ENCODE measurements at places on chromosomes 13 and 19.

DNA sequence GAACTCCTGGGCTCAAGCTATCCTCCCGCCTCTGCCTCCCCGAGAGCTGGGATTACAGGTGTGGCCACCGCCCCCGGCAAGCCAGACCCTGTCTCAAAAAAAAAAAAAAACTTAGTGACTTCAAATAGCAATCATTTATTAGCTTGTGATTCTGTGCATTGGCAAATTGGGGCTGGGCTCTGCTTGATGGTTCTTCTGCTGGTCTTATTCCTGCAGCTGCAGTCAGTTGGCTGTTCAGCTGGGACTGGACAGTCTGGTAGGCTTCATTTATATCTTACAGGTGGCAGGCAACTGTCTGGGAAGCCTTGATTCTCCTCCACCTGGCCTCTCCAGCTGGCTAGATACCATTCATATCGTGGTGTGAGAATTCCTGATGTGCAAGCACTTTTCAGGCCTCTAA is 7.4 kb downstream of the DHDH start:
- no peak for DNase-seq

GRCh38 chr19:42683917-42684513 is 56.3 kb downstream of the PSG3 start:
- DNase-seq, result no peak

DNA sequence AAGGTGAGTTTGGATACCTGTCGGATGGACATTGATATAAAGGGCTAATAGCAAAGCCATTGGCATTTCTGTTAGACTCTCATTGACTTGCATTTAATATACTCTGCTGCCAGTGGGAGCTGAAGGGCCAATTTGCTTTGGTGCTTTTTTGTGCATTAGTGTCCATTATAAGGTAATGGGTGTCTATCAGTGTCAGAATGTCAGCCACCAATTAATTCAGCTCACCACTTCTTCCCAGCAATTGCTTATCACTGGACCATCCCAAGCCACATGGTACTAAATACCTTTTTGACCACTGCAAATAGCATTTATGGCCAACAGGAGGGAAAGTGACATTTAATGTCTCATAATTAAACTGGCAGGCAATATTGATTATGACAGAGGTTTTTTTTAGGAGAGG is 317.8 kb downstream of the TEX29 start:
- DNase-seq, result no peak

DNA sequence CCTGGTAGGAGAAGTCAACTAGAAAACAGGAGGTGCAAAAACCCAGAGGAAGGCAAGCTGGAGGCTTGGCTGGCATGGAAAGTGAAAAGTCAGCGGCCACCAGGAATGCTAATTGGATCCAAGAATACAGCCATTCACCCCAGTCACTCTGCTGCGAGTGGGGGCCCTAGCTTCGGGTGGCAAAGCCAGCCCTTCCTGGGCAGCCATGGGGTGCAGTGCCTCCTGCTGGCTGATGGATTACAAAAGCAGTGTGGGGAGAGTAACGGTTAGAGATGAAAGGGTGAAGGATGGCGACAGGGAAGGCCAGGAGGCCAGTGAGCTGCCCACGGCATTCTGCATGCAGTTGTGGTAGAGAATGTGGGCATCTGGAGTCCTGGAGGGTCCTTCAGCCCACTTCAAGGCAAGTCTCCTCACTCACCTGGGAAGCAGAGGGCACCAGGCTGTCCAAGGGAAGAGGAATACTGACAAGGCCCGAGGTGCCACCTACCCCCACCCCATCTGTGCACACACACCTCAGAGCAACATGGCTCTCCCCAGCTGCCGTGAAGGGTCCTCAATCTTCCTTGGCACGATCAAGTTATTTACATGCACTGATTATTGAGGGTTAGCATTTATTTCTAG is 20.3 kb upstream of the EPHX3 start:
- DNase-seq, result peak; percentile 40

GRCh38 chr13:24745861-24746617 is 17.9 kb upstream of the RNF17 start:
- no peak for DNase-seq

- DNase-seq, result no peak
Measured at GRCh38 chr13:99289674-99290337, 17.4 kb downstream of the GPR183 start.

DNA sequence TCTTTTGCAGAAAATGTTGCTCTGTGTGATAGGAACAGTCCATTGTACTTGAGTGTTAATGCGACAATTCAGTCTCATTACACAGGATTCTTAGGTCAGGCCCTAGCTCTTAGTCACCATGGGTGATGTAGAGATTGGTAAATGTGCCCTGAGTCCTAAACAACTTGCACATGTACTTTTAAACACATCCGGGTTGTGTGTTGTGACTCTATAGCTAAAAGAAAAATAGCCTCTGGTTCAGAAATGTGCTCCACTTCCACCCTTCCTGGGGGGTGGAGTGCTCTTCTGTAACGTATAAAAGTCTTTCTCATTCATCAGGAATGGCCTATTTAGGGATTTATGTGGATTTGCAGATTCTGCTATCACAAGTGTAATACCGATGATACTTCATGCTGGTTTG is 5.2 kb downstream of the SPATA13 start:
- DNase-seq, result no peak

- no peak for DNase-seq
Measured at GRCh38 chr13:104466016-104466415, 1399.8 kb upstream of the SLC10A2 start.

DNA sequence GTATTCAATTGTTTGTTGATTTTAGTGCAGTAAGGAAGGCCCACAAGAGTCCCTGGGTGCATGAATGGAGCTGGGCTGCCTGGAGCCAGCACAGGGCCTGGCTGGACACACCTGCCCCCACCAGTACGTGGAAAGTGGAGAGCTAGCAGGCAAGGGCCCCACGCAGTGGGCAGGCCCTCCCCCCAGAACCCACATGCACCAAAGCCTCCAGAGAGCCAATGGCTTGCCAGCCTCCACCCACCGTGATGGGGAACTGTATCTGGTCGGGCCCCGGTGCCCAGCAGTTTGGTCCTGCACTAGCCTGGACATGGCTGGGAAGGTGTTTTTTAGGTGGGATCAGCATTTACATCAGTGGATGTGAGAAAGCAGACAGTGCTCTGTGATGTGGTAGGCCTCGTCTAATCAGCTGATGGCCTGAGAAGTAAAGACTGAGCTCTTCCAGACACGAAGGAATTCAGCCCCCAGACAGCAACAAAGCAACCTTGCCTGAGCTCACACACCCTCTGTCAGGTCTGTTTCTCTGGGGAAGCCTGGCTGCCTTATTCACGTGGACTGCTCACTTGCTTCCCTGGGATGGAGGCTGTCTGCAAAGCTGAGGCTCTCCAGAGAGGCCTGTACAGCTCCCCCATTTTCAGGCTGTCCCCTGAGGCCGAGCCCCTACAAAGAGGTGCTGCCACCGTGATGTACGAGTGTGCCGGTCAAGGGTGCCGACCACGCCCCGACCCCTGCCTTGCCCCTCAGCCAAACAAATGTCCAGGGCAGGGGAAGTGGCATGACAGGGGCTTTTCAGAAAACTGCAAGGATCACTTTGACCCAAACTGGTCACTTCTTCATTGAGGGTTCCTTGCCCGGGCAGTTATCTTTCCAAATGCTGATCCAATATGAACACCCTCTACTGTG is 27.5 kb downstream of the RAB20 start:
- DNase-seq, result no peak

DNA sequence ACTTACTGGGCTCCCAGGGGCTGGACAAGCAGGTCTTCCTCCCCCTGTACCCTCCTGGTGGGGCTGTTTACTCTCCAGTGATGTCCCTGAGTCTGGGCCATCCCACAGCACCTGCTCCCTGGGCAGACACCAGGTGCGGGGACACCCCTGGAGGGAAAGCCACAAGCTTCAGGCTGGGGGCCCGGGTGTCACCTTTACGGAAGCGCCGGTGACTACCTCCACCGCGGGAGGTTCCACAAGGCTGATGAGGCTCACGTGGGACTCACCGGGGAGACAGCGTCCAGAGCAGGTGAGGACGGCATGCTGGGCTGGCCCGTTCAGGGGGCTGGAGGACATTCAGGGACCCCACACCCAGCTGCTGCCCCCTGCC is 24.9 kb downstream of the NFILZ start:
- DNase-seq, result no peak

Measured in WERI-Rb-1 (cell line).